ENCODE measurements at places on chromosomes 7 and 10.
A peak's percentile ranks its signal among the peaks of the same experiment; 100 is the strongest.

DNA sequence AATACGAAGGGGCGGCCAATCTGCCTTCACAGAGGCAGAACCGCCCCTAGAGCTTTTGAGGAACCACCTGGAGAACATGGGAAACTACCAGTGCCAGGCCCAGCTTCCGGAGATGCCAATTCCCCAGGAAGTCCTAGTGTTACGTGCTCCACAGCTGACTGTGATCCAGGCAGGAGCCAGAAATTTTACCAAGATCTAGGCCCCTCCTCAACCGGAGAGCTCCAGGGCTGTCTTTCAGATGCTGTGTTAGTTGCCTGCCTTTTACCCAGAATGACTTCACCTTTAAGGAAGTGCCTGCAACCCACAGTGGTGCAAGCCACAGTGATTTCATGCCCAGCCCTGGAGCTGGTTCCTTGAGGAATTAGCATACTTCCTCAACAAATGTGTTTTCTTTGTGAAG lies 62.9 kb downstream of the ELMO1 start:
- no peak for DNase-seq

DNA sequence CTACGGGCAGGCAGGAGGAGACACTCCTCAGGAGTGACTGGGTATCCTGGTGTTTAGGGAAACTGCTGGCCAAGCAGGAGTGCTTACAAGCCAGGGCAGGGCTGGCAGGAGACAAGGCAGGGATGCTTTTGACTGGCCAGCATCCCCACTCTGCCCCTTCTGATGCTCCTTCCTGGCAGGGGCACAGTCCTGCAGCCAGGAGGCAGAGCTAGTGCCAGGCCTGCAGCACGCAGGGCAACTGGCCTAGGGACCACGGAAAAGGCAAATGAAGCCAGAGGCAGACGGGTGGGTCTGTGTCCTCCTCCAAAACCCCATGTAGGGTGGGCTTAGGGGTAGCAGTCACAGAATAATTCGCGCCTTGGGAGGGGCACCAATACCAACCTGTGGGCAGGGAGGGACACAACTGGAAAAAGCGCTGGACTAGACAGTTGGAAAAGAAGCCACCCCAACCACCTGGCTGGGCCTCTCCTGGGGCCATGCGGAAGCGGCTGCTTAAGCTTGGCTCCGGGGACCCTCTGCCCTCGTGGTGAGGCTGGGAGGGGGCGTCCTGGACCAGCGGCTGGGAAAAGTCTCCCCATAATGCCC lies 4.8 kb downstream of the IMPDH1 start:
- DNase-seq: peak; percentile 40

- peak; percentile 82 for DNase-seq
Measured at GRCh38 chr7:94436018-94436604, 41.4 kb downstream of the COL1A2 start.

DNA sequence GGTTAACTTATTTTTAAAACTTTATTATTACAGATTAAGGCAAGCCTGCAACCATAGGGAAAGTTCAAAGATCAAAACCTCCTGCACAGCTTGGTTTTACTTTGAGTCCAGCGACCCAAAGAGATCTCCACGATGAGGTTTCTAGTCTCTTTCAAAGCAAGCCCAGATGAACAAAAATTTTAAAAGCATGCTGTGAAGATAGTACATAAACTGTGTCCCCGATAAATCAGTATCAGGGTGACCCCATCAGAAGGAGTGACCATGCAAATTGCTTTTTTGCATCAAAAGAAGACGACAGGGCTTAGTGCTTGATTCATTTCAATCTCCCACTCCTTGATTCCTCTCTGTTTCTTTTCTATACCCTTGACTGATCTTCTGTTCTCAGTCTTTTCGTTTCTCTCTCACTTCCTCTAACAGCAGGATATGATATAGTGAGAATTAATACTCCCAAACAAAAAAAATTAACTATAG lies 16.0 kb upstream of the DNTT start:
- DNase-seq: no peak

- no peak for DNase-seq
Measured at GRCh38 chr10:67917169-67917568, 32.7 kb downstream of the SIRT1 start.

GRCh38 chr10:13337827-13338196 lies 10.3 kb downstream of the SEPHS1 start:
- no peak for DNase-seq

- no peak for DNase-seq
Measured at GRCh38 chr7:11077816-11078215, 104.1 kb downstream of the PHF14 start.
